ENCODE measurements at places on chromosomes 1 and 21.
A peak's percentile ranks its signal among the peaks of the same experiment; 100 is the strongest.

GRCh38 chr1:10339815-10340214 is 59.0 kb upstream of the PGD start:
- peak; percentile 57 for DNase-seq

GRCh38 chr1:84827555-84827954 is 65.5 kb downstream of the LPAR3 start:
- DNase-seq, result no peak

GRCh38 chr1:108961198-108961597 is 2.1 kb downstream of the CLCC1 start:
- DNase-seq, result no peak

GRCh38 chr1:90027281-90027680 is 32.4 kb downstream of the ZNF326 start:
- DNase-seq, result no peak

DNA sequence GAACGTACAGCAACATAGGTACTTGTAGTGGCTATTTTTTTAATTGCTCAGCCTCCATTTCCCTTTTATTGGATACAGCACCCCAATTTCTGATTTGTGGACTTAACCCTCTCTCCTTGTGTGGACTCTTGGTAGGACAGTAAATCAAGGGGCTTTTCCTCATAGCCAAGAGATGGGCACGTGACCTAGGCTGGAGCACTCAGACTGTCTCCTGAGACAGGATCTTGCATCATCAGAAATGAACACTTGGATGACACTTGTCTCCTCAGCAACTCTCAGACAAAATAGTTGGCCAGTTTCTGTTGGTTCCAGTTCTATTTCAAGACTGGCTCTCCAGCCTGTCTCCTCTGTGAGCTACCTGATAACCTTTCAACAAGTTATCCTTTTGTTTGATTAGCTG is 112.9 kb upstream of the ZNF678 start:
- no peak for DNase-seq

- DNase-seq, result no peak
Observed at GRCh38 chr1:947958-948357, 11.1 kb downstream of the NOC2L start.

GRCh38 chr1:117114877-117115276 is 6.7 kb downstream of the TRIM45 start:
- no peak for DNase-seq

DNA sequence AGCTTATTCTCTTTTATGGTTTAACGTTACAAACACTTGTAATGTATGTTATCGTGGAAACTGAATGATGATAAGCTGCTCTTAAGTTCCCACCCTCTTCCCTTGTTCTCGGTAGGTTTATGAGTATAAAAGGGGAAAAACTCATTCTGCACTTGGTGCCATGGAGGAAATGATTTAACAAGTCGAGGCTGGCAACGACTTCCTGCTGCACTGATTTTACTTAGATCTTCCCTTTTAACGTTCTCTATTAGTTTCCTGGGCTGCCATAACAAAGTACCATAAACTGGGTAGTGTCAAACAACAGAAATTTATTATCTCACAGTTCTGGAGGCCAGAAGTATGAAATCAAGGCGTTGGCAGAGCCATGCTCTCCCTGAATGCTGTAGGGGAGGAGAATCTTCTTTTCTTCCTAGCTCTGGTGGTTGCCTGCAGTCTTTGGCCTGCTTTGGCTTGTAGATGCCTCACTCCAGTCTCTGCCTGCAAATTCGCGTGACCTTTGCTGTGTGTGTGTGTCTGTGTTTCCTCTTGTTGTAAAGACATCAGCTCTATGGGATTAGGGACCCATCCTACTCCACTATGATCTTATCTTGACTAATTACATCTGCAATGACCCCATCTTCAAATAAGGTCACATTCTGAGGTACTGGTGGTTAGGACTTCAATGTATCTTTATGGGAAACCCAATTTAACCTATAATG is 26.3 kb downstream of the HUNK start:
- no peak for DNase-seq

DNA sequence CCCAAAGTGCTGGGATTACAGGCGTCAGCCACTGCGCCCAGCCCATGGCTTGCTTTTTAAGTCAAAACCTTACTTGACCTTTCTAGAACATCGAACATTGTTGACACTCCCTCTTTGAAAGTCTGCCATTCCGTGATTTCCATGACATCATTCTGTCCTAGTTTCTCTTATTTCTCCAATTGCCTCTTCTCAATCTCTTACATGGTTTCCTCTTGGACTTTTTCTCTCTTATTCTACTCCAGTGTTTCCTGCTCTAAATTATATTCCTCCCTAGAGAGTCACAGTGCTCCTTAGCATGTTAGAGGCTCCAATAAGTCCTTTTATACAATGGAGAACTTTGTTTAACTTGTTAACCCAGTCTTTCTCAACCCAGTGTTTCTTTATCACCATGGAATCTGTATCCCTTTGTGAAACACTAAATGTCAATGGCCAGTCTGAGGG is 25.5 kb downstream of the JAM2 start:
- DNase-seq, result no peak

DNA sequence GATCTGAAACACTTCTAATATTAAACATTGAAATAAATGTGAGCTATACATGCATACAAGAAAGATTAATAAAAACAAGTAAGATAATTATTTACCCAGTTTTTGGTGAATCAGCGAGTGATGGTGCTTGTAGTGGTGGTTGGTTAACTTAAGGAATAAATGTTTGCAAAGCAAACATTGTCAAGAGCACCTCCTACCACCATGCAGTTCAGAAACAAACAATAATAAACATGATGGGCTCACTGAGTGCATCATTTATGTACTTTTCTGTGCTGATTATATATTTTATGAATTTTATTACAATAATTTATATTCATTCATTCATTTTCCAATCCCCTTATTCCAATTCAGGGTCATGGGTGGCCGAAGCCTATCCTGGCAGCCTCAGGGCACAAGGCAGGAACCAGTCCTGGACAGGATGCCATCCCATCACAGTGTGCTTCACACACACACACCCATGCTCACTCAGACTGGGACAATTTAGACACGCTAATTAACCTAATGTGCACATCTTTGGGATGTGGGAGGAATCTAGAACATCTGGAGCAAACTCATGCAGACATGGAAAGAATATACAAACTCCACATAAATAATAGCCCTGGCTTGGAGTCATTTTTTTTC is 57.8 kb downstream of the ZMYM4 start:
- no peak for DNase-seq

- no peak for DNase-seq
Observed at GRCh38 chr1:200684015-200684414, 14.3 kb upstream of the DDX59 start.

GRCh38 chr1:239185245-239185619 is 201.1 kb upstream of the CHRM3 start:
- DNase-seq, result no peak

- DNase-seq, result no peak
Observed at GRCh38 chr1:8473891-8474300, 156.0 kb downstream of the SLC45A1 start.

DNA sequence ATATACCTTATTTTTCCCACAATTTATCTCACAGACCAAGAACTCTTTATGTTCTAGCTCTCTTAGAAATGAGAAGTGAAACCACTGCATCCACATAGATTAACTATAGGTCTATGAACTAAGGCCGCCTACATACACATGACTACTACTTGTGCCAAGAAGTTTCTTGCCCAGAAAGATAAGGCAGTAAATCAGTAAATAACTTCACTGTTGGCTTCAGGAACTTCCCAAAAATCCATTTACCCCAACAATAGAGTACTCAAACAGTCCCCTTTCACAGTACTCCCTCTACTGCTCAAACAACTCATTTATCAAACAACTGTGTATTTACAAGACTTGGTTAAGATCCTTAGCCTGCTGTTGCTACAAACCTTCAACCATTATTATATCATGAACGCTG is 96.5 kb downstream of the NME7 start:
- no peak for DNase-seq

- no peak for DNase-seq
Observed at GRCh38 chr1:35173909-35174540, 18.9 kb downstream of the SFPQ start.

- no peak for DNase-seq
Observed at GRCh38 chr1:31647106-31647505, 2.4 kb upstream of the PEF1 start.

DNA sequence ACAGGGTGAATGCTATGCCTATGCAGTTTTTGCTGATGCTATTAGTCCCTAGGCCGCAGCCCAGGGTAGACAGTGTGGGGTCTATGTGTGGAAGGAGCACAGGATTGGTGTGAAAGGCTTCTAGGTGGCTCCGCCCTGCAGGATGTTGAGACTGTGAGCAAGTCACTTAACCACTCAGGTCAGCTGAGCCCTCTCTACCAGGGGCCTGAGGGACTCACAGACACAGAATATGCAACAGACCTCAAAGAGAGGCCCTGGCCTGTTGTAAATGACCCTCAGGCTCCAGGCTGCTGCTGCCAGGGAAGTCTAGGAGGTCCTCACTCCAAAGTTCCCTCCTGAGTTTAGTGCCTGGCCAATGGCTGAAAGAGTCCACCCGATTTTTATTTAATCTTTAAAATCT is 11.0 kb downstream of the NHLH2 start:
- no peak for DNase-seq

- no peak for DNase-seq
Observed at GRCh38 chr1:189180057-189180456, 1297.6 kb downstream of the BRINP3 start.

DNA sequence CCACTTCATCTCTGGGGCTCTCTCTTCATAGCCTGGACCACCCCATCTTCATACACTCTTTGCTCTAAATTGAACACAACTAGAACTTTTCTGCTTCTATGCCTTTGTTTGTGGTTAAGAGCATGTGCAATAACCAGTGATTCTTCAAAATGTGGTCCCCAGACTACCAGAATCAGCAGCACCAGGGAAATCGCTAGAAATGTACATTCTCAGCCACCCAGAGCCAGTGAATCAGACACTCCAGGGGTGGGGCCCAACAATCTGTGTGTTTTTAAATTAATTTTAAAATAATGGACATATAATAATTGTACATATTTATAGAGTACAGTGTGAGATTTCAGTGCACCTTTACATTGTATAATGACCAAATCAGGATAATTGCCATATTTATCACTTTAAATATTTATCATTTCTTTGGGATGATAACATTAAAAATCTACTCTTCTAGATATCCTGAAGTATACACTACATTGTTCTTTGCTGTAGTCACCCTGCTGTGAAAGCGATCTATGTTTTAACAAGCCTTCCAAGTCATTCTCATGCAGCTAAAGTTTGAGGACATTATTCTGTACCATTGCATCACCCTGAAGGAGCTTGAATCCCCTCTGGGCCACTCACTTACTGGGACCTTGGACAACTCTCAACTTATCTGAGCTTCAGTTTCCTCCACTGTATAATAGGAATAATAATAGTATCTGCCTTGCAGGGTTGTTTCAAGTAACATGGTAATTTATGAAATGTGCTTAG is 10.8 kb downstream of the GRHL3 start:
- DNase-seq, result no peak

DNA sequence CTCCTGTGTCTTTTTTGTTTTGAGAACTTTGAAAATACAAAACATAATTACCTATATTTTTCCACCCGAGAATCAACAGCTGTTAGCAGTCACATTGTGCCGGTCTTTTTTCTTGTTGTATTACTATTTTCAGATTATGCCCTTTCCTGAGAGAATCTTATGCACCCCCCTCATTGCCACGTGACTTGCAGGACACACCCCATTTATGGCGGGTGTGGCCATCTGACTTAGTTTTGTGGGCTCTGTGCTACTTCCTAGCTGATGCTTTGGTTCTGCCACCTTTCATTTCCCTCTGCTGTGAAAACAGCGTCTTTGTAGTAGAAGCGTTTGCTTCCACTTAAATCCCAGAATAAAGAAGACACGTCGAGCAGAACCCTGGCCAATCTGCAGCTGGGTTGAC is 82.8 kb upstream of the SOX13 start:
- DNase-seq, result no peak

GRCh38 chr1:171432473-171432872 is 52.9 kb upstream of the PRRC2C start:
- DNase-seq, result no peak

DNA sequence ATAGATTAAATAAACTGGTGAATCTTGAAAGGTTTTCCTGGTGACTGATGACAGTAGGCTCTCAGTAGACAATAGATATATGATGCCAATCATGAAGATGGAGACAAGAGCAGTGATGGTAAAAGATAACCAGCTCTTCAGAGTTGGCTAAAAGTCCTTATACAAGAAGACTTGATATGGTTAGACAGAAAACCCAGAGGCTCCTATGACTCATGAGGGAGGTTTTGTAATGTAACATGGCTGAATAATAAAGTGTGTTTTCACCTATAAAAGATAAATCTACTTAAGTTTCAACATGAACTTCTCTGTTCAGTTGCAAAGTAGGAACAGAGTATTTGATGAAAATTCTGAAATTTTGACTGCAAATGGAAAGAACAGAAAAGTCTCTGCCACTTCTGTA is 12.7 kb upstream of the CRNN start:
- DNase-seq, result no peak

DNA sequence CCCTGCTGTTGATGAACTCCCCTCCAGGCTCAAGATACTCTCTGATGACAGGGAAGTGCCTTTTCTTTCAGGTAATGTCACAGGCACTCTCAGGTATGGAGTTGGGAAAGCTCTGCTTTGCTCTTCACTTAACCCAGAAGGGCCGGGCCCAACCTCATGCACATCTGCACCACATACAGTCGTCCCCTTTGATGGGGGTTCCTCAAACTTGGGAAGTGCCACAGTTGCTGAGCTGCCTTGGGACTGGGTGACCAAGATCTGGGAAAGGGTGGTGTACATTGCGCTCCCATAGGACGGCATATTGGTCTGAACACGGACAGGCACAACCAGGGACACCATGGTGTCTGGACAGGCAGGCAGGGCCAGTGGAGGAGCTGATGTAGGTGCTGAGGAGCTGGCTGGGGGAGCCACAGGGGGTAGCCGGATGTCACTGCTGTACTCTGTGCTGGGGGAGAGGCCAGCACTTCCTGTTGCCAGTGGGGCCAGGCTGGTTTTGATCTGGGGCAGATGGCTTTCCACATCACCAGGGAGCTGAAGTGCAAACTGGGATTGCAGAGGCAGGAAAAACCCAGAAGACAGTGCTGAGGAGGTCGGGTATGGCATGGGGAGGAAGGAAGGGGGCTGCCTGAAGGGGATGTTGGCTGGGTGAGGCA is 96.2 kb upstream of the EDN2 start:
- DNase-seq, result no peak

Data from kidney (tissue), 22 donors.